Keratinocyte (primary cell): ENCODE measurements at places on chromosomes 16 and 17.

- DNase-seq, result no peak
These were observed 22.5 kb downstream of the HMOX2 start for GRCh38 chr16:4498546-4499195.

GRCh38 chr17:17725752-17726457, 44.6 kb downstream of the RAI1 start:
- DNase-seq, result no peak

GRCh38 chr16:85579191-85579590, 33.9 kb upstream of the GSE1 start:
- DNase-seq, result no peak

- DNase-seq, result no peak
These were observed 21.3 kb upstream of the SALL1 start for GRCh38 chr16:51172368-51172767.

GRCh38 chr16:67927131-67927941, 4.3 kb downstream of the CTRL start:
- DNase-seq, result no peak

DNA sequence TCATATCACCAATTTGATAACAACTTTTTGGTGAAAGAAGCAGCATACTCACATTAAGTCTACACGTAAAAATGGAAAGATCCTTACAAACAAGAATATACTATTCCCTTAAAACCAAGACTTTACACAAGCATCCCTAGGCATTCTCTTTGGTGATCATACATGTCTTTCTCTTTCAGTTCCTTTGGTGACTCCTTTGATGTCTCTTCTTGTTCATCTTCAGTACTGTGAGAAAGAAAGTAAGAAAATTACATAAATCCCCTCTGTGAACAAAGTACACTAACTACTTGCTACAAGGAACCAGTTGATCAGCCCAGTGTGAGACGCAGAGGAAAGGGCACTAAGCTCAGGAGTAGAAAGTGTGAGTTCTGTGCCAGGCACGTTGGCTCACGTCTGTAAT, 59.6 kb upstream of the MTMR4 start:
- no peak for DNase-seq
